Muscle of arm (tissue), 14 donors: ENCODE measurements at places on chromosomes 1 and 21.

GRCh38 chr1:117650840-117651568 lies 45.2 kb downstream of the TENT5C start:
- DNase-seq = no peak

GRCh38 chr21:45056917-45057560 lies 17.3 kb upstream of the ADARB1 start:
- DNase-seq = no peak

- no peak for DNase-seq
These were observed 15.1 kb downstream of the TAF13 start for GRCh38 chr1:109060707-109061106.

DNA sequence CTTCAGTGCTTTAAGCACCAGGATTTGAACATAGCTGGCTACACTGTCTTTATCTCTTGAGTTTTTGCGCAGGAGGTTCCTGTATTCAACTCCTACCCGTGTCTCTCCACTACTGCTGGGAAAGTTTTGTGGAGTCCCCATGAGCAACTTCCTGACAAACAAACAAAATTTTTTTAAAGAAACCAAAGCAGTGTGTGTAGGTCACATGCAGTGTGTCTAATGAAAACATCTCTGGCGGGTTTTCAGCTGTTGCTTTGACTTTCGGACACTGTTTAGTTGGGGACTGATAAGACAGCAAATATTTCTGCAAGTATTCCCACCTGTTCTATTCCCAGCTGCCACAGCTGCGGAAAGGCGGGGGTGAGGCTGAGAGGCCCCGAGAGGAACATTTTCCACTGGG lies 2.0 kb downstream of the PSEN2 start:
- peak; percentile 20 for DNase-seq

DNA sequence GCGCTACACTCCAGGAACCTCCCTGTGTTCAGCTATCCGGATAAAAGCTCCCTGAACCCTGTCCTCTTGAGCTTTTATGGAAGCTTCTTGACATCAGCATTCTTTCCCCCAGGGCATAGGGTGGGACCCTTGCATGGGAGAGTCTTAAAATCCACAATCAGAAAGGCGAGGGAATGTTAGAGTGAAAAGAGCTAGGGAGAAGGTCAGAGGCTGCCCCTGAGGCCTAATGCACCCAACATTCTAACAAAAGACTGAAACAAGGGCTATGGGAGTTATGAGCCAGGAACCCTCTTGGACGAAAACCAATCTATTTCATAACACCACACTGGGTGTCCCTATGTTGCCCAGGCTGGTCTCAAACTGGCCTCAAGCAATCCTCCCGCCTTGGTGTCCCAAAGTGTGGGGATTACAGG lies 36.7 kb downstream of the NEK2 start:
- no peak for DNase-seq

DNA sequence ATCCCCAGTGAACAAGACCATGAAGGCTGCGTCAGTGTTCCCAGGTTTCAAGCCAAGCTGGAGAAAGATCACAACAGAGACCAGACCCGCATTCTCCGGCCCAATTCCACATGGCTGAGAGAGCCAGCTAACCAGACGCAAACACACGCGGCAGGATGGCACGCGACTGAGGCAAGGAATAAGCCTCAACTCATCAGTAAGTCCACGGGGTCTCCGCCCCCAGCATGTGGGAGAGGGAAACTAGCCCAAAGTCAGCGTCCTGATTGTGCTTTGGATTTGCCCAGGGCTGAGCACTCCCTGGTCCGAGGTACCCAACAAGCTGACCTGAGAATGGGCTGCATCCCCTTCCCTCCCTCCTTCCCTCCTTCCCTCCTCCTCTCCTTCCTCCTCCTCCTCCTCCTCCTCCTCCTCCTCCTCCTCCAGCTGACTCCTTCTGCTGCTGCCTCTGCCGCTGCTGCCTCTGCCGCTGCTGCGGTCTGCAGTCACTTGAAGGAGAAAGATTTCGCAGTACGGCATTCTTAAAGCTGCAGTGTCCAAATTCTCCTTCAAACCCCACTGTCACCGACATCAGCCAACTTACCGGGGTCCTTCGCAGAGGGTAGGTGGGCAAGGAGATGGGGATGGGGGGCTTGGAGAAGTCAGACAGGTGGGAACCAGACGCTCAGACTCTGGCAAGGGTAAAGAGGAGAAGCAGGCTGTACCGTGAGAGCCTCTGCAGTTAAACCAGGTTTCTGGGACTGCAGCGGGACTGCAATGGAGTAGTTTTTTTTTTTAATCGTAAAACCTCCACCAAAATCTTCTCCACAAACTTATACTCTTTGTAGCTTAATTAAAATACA lies 33.0 kb upstream of the H6PD start:
- peak; percentile 60 for DNase-seq

DNA sequence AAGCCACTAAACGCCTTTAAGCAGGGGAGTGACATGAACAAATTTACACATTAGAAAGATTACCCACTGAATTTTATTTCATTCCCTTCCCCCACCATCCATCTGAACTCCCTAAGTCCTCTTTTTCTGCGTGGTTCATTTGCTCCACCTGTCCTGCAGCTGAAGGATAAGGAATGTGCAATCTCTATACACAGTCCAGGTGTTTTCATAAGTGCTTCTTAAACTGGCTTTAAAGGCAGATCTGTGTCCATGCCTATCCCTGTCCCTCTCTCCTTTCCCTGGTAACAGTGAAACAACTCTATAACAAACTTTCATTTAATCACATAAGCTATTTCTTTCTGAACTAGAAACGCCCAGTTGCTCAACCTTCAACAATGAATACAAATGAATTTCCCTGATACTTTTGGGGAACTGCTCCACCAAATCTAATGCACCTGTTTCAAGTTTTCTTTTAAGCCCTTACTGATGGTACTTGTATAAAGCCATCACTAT lies 8.4 kb downstream of the GSTM3 start:
- no peak for DNase-seq

GRCh38 chr1:46131712-46132528 lies 509 bp downstream of the PIK3R3 start:
- peak; percentile 41 for DNase-seq

- peak; percentile 49 for DNase-seq
These were observed 20.4 kb downstream of the H3-3A start for GRCh38 chr1:226082959-226083301.
